ENCODE measurements at places on chromosomes 13 and 19.

GRCh38 chr13:97822377-97822776 is 131.1 kb upstream of the IPO5 start:
- no peak for DNase-seq

DNA sequence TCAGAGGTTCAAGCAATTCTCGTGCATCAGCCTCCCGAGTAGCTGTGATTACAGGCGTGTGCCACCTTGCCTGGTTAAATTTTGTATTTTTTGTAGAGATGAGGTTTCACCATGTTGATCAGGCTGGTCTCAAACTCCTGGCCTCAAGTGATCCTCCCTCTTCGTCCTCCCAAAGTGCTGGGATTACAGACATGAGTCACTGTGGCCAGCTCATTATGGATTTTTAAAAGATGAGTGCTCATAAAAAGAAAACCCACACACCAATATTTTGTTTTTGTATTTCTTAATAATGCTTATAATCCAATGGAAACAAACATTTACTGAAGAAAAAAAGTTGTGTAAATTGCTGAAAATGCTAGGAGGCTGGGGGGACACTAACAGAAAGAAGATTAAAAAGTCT is 5.0 kb upstream of the MICU2 start:
- DNase-seq, result no peak

DNA sequence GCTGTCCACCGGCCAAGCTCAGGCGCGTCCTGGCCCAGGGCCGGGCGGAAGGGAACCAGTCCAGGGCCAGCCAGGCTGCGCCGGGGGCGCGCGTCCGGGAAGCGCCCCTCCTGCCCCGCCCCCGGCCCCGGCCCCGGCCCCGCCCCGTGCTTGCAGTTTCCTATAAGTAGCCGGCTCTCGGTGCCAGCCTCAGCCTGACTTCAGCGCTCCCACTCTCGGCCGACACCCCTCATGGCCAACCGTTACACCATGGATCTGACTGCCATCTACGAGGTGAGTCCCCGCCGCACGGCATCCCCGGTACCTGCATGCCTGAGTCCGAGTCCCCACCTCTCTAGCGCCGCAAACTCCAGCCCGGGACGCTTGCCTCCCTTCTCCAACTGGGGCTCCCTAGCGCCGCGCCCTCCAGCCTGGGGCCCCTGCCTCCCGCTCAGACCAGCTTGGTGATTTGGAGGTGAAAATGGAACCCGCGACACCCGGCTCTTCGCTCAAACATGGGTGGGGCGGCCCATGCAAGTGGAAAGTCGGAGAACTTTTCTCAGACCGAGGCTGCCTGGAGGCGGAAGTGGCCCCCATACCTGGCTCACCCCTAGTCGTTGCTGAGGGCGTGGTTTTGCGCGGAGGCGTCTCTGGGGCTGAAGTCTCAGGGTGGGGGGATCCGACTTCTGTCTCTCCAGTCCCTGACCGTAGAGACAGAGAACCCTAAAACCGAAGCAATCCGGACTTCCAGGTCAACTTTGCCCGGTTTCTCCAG is at the start of gene ZFP36:
ZFP36 (plus strand) TSS at position 192 of the 754 bp plus-strand sequence; CDS start at position 250, 58 bp downstream.
- DNase-seq, result peak; percentile 94

DNA sequence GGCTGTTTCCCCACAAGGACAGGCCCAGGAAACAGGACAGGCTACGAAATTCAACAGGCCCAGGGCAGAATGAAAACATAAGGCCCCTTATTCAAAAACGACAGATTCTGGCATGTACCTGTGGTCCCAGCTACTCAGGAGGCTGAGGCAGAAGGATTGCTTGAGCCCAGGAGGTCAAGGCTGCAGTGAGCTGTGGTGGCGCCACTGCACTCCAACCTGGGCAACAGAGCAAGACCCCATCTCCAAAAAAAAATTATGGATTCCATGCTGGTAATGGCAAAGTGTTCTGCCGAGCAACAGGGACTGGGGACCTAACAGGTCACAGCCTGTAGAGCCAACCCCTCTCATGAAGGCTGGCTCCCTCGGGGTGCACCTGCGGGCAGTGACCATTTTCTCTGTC is 52.6 kb upstream of the USE1 start:
- DNase-seq, result no peak

DNA sequence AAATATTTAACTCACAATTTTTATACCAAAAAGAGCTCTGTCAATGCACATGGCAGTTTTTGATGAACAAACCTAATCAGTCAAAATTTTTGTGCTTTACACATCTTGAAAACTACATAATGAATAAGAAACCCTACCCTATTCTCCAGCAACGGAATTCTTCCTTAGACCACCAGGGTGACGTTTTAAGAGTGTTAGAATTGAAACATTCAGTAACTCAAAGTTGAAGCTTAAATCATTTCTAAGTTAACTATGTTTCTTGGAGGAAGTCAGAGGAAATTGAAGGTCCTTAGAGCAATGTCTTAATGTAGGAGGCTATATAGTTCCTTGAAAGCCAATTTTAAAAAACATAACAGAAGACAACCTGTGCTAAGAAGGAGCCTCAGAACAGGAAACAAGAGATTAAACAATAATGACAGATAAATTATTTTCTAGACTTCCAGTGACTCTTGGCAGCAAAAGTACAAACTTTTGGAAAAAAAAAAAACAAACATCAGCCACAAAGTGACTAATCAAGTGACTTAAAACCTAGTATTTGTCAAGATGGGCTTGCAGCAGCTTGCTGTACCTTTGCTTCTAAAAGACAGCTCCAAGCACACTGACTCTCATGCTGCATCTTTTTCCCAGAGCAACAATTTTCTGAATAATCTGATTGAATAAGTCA is 6.2 kb downstream of the SPRY2 start:
- no peak for DNase-seq
